Nephron progenitor cell (in vitro differentiated cells): ENCODE measurements at places on chromosomes 7 and 10.

DNA sequence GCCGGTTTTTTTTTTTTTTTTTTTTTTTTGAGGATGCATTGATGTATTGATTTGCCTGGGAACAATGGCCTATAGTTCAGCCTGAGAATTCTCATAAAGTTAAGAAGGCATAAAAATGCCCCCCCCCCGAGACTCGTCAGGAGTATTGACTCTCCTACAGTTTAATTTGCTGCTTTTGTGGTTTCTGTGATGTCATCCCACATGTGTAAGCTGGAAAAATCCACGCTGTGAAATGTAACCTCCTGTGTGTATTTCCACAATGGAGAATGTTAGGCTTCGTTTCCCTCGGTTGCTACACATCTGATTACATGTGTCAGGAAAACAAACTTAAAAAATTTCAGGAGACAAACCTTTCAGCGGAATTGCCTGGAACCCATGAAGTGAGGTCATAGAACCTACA lies 117.9 kb downstream of the FANK1 start:
- no peak for DNase-seq

DNA sequence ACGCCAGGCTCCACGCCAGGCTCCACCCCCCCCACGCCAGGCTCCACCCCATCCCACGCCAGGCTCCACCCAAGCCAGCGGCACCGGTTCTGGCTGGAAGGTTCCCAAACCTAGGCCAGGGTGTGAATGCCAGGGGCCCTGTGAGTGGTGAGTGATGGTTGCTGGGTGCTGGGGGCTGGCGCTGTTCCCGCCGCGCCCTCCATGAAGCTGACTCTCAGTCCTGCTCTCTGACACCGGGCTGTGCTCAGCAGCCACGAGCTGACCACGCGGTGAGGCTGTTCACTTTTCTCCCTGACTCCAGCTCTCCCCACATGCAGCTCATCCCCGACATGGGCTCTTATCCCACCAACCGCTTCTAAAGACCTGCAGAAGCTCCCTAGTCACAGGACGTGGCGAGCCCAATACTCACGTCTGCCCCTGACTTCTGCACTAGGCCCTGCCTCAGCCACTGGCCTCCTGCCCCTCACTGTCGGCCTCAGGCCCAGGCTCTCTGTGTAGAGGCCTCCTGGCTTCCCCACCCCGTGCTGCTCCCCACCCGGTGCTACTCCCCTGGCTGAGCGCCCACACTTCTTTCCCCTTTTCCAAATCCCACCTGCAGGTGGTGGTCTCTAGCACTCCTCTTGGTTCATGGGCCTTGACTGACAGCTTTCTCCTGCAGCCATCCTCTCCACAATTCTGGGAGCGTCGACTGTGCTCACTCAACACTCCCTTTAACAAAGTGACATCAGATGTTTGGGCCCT lies 603.0 kb downstream of the PTPRN2 start:
- DNase-seq = no peak

GRCh38 chr7:81327468-81328266 lies 408.8 kb upstream of the SEMA3C start:
- DNase-seq = no peak

DNA sequence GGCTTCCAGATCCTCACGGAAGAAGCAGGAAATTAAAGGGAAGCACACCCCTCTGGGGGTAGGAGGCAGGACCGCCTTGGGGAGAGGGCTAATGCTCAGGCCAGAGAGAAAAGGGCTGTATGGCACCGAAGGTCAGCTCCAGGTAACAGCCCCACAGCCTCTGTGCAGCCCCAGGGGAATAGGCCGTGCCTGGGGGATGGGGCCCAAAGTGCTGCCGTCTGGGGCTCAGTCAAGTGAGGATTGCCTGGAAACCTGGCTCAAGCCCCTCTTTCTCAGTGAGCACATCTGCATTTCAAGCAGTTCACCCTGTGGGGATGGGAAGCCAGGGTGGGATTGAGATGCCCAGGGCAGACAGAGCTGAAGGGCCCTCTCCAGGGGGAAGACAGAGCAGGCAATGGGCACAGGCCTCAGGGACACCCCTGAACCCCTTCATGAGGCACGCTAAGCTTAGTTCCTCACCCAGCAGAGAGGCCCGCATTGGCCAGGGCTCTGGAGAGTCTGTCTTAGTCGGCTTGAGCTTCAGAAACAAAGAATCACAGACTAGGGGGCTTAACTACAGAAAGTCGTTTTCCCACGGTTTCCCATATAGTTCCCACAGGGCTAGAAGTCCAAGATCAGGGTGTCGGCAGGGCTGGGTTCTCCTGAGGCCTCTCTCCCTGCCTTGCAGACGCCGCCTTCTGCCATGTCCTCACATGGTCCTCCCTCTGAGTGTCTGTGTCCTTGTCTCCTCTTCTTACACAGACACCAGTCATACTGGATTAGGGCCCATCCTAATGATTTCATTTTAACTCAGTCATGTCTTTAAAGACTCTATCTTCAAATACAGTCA lies 118.2 kb downstream of the PTPN20 start:
- DNase-seq = no peak

GRCh38 chr10:69994262-69994661 lies 58.4 kb upstream of the MACROH2A2 start:
- no peak for DNase-seq

GRCh38 chr10:35532141-35532540 lies 73.0 kb upstream of the GJD4 start:
- DNase-seq = no peak

- DNase-seq = peak; percentile 64
Observed at GRCh38 chr7:70595755-70596597, 536.0 kb upstream of the GALNT17 start.

GRCh38 chr10:24406809-24407483 lies 198.0 kb downstream of the KIAA1217 start:
- no peak for DNase-seq

GRCh38 chr10:71427246-71427645 lies 30.5 kb downstream of the CDH23 start:
- DNase-seq = no peak

DNA sequence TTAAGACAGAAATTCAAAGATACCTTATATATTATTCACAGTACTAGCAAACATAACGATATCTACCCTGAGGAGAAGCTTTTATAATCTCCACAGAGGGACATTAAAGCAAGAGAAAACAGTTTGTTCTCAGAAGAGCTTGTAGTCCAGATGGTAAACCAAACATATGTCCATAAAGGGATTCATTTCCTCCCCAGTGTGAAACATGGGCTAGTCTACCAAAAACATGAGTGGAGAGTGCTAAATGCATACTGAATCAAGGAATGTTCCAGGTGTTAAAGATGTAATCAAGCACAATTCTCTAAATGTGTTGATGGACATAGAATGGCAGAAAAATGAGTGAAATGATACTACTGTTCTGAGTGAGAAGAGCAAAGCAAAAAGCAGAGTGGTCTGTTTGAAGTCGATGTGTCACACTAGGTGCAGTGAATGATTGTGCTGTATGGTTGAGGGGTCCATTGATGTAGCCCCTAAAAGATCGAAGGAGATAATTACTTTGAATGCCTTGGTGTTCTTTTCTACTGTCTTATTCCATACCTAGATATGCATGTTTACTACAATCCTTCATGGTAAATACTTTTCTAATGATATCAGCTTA lies 25.3 kb downstream of the BCAP29 start:
- no peak for DNase-seq

DNA sequence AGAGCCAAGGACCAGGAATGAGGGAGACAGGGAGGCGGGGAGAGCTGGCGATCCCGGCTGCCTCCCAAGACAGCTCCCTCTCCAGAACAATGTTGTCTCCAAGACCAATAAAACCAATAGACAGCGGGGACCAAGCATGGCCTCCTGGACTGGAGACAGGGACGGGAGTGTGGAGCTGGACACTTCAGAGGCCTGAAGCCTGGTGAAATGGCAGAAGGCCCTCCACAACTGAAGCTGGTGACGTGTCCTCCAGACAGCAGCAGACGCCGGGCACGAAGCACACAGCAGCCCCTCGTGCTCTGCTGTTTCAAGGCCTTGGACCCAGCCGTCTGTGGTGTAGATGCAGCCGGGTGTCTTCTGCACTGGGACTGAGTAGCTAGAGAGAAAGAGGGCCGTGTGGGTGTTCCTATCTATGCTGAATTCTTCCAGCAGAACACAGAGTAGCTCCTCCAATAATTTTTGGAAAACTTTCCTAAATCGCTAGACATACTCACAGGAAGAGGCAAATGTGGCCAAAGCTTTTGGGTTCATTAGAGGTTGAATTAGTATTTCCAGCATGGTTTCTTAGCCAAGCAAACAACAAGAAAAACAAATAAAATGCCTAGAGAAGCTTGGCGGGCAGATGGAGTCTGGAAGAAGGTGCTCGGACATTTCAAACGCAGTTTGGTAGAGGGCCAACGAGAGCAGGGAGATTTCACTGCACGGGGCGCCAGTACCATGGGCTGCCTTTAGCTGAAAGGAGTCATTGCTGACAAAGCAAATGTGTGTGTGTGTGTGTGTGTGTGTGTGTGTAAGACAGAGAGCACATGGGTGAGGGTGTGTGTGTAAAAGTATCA lies 570.4 kb downstream of the TCERG1L start:
- no peak for DNase-seq

DNA sequence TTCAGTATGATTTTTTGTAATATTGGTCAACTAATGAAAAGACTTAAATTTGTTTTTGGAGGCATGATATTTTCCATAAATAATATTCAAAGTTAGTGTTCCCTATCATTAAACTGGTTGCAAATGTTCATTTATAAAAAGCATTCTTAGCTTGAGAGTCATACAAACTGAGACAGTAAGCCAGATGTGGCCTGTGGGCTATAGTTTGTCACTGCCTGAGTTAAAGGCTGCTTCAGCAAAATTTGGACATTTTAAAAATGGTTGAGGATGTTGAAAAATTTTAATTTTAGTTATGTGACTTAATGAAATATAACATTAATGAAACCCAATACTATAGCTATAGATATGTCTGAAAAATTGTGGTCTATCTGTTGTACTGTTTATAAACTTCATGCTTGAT lies 180.2 kb upstream of the CACNA2D1 start:
- DNase-seq = no peak

GRCh38 chr7:5248201-5248885 lies 34.4 kb upstream of the SLC29A4 start:
- peak; percentile 28 for DNase-seq

DNA sequence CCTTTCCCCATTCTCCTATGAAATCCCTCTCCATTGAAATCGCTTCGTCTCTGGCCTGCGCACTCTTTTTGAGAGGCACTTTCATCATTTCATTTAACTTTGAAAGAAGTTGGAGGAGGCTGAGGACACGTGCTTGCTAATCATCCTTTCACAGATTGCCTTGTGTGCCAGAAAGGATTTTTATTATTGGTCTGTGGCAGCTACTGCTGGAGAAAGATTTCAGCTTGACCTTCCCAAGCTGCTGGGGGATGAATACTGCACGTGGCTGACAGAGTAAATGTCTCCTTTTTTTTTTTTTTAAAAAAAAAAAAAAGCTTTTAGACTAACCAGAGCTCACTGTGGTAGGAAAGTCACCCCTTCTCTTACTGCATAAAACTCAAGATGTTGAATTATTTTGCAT lies 44.2 kb upstream of the KCNIP2 start:
- DNase-seq = no peak

DNA sequence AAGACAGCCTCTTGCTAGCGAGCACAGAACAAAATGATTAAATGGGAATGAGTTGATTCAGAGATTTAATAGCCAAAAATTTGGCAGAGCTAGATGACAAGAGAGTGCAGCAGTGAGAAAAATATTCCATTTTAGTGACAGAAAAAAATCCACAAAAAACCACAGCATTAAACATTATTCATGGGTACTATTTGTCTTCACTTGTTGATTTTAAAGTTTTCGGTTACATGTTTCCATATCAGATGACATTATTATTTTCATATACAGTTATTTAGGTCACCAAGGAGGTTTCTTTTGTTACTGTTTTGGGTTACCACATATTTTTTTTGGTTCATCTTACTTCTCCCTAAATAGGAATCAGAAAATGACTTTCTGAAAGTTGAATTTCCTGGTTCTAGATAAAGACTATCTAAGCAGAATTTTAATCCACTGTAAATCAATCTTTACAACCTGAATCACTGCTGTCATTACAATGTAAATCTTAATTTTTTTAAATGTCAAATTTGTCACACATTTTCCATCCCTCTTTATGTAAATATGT lies 87.9 kb downstream of the SVIL start:
- no peak for DNase-seq

DNA sequence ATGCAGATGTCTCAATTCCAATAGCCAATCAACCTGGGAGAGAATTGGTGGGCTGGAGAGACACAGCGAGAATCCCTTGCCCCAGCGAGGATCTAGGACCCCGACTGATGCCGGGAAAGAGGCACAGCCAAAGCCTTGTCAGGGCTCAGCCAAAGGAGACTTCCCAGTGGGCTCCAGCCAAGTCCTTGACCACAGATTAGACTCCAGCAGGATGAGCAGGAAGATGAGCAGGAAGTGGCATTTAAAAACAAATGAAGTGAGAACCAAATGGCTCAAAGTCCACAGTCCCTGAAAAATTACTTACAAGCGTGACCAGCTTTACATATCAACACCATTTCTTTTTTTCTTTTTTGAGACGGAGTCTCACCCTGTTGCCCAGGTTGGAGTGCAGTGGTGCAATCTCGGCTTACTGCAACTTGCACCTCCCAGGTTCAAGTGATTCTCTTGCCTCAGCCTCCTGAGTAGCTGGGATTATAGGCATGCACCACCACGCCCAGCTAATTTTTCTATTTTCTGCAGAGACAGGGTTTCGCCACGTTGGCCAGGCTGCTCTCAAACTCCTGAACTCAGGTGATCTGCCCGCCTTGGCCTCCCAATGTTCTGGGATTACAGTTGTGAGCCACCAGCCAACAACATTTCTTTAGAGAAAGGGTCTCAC lies 40.2 kb downstream of the CTBP2 start:
- DNase-seq = no peak

GRCh38 chr10:58516119-58516518 lies 3.4 kb downstream of the BICC1 start:
- no peak for DNase-seq

GRCh38 chr7:99805641-99806040 lies 21.7 kb upstream of the CYP3A4 start:
- DNase-seq = no peak

- no peak for DNase-seq
Observed at GRCh38 chr7:107461938-107462533, 7.8 kb upstream of the GPR22 start.

DNA sequence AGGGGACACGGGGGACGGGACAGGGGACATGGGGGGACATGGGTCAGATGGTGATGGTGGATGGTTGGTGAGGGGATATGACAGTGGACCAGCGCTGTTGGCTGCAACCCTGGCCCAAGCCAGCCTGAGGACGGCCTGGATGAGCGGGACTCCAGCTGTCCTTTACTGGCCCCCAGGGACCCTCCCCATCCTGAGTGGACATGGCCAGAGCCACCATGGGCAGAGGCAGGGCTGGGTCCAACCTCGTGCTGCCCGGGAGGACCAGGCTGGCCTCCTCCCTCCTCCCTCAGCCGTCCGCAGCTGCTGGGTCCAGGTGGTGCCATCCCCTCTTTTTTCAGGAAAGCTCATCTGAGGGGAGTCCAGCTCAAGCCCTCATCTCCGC lies 30.4 kb downstream of the GET4 start:
- DNase-seq = no peak

DNA sequence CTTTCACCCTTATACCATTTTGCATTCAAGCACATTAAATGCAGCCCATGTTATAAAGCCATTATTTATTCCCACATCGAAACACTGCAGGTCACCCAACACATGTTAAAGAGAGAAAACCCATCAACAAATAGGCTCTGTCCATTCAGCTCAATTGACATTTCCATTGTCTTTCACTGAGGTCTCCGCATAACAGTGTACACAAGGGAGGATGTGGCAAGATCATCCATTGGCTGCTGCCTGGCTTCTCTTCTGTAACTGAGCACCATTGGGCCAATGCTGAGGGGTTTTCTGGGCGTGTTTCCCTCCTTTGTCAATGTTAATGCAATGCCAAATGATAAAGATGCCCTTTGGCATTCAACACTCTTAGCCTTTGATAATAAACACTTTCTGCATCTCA lies 278.1 kb upstream of the SP4 start:
- DNase-seq = no peak
